ENCODE measurements at places on chromosomes 16 and 17.

DNA sequence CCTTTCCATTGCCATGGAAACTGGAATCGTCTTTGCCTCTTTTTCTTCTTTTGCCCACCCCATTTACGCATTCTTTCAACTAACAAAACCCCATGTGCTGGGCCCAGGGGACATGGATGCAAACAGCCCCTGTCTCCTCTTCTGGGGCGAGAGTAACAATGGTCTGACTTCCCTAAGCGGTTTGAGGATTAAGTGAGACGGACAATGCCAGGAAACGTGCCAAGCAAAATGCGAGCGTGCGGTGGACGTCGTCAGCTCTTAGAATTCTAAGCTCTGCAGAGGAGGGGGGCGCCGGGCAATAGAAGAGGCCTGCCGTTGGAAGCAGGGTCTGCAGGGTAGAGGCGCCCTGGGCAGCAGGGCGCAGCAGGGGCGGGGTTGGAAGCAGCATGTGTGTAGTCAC, 42.4 kb upstream of the JPH3 start:
- DNase-seq, result no peak

- no peak for DNase-seq
Measured at GRCh38 chr17:81167638-81168037, 1.6 kb upstream of the AATK start.

DNA sequence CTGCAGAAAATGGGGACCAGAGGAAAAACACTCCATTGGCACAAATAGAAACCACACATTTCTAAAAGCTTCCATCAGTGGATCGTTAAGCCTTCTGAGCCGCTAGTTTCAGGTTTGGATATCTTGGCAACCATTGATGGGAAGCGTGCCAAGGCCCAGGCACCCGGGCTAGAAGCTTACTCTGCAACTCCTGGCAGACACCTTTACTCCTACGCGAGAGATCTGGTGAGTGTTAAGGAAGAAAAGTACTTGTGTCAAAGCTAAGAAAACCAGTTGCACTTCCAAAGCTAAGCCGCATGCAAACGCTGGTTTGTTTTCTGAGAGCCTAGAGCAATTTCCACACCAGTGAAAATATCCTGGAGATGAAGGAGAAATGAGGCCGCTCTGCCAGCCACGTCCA, 472.4 kb downstream of the PMP22 start:
- no peak for DNase-seq

DNA sequence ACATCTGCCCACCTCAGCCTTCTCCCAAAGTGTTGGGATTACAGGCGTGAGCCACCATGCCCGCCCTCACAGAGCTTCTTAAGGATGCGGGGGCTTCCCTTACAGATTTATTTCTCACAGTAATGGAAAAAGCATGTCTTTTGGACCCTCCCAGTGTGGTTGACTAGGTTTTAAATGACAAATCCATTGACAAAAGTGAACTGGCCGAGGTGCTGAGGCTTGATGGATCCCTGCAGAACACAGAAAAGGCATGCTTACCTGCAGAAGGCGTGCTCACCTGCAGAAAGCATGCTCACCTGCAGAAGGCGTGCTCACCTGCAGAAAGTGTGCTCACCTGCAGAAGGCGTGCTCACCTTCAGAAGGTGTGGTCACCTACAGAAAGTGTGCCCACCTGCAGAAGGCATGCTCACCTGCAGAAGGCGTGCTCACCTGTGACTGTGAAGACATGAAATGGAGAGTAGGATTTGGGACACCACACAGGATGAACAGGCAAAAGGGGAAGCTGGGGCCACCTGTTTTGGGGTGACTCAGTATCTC, 15.1 kb upstream of the BBS2 start:
- DNase-seq, result no peak

DNA sequence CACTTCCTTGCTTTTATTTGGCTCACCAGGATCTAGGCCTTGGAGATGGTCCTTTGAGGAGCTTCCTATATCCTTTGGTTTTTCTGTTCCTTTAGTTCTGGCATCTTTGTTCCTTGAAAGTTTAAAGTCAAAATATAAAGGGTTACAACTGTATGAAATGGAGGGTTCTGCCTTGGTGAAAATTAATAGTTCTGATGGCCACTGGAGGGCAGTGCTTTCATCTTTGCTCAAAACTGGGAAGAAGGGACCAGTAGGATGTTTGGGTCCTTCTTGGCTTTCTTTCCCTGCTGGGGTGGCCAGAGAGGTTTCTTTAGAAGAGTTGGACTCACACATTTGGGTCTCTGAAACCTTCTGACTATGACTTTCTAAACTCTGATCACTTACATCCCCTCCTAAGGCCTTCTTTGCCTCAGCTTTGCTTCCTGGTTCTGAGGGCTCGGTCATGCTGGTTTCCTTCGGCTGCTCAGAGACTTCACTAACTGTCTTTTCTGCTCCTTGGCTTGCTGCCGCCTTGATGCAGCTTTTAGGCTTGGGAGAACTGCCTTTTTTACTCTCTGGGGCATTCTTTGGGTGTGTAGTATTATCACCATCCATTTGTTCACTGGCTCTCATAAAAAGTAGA, 10.9 kb upstream of the ITGA2B start:
- DNase-seq, result no peak

- DNase-seq, result no peak
Measured at GRCh38 chr16:10090816-10091215, 91.4 kb downstream of the GRIN2A start.

DNA sequence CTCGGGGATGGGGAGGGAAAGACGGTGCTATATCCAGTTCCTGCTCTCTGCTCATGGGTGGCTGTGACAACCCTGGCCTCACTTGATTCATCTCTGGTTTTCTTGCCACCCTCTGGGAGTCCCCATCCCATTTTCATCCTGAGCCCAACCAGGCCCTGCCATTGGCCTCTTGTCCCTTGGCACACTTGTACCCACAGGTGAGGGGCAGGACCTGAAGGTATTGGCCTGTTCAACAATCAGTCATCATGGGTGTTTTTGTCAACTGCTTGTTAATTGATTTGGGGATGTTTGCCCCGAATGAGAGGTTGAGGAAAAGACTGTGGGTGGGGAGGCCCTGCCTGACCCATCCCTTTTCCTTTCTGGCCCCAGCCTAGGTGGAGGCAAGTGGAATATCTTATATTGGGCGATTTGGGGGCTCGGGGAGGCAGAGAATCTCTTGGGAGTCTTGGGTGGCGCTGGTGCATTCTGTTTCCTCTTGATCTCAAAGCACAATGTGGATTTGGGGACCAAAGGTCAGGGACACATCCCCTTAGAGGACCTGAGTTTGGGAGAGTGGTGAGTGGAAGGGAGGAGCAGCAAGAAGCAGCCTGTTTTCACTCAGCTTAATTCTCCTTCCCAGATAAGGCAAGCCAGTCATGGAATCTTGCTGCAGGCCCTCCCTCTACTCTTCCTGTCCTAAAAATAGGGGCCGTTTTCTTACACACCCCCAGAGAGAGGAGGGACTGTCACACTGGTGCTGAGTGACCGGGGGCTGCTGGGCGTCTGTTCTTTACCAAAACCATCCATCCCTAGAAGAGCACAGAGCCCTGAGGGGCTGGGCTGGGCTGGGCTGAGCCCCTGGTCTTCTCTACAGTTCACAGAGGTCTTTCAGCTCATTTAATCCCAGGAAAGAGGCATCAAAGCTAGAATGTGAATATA, 4.8 kb upstream of the LASP1NB start:
- no peak for DNase-seq

DNA sequence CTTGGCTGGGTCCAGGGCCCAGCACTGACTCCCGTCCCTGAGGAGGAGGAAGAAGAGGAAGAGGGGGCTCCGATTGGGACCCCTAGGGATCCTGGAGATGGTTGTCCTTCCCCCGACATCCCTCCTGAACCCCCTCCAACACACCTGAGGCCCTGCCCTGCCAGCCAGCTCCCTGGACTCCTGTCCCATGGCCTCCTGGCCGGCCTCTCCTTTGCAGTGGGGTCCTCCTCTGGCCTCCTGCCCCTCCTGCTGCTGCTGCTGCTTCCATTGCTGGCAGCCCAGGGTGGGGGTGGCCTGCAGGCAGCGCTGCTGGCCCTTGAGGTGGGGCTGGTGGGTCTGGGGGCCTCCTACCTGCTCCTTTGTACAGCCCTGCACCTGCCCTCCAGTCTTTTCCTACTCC, 8.5 kb downstream of the HIRIP3 start:
- DNase-seq, result no peak

DNA sequence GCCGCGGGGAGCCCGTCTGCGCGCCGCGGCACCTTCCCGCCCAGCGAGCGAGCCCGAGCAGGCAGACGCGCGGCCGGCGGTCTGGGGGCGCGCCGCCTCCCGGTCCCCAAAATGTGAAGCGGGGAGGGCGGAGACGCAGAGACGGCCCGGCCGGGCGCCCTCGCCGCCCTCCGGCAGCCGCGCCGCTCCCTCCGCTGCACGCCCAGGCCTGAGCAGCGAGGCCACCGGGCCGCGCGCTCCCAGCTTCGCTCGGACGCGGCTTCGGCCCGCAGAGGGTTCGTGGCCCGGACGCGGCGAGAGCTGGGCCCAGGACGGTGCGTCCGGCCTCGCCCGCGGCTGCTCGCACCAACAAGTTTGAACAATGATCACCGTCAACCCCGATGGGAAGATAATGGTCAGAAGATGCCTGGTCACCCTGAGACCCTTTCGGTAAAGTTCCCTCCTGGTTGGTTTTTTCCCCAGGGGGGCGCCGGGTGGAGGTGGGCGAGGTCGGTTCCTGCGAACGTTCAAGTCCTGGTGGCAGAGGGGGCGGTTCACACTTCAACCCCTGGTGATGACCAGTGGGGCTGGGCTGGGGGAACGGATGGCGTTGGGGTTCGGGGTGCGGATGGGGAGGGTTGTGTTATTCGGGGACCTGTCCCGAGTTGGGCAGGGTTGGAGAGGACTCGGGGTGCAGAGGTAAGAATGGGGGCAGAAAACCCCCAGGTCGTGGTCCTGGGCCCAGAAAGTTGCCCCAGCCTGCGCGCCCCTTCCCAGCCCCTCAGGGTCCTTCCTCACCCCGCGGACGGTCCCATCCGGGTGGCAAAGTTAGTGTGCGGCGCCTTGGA, 678 bp downstream of the MGAT5B start:
- DNase-seq, result no peak

- no peak for DNase-seq
Measured at GRCh38 chr16:75294773-75295459, 43.5 kb upstream of the BCAR1 start.

- DNase-seq, result no peak
Measured at GRCh38 chr17:40378966-40379365, 14.4 kb upstream of the GJD3 start.

GRCh38 chr16:4033951-4034350, 82.3 kb downstream of the ADCY9 start:
- DNase-seq, result no peak

DNA sequence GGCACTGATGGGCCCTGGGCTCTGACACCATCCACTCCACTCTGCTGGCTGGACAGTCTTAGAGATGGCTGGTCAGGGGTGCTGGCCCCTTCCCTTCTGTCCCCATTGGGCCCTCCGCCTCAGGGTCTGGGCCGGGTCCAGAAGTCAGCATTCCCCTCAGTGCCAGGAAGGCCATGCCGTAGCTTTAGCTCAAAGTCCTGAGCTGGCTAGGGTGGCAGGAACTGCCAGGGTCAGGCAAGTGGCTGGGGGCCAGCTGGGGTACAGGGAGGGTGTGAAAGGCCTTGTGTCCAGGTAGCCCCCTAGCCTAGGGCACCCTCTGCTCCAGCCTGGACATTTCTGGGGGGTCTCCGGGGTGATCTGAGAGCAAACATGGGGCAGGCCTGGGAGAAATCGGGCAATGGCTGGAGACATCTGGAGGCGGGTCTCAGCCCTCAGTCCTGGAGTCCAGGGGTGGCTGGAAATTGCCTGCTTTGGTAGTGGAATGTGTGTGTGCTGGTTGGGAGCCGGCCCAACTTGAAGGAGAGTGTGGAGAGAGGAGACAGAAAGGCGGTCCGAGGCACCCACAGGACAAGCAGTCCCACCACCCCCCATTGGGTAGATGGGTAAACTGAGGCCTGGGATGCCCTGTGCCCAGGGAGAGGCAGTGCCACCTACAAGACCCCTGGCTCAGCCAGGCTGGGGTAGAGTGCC, 32.5 kb downstream of the TPSG1 start:
- no peak for DNase-seq

GRCh38 chr16:31099860-31100638, 5.5 kb upstream of the VKORC1 start:
- no peak for DNase-seq

GRCh38 chr17:50272246-50272645, 2.0 kb upstream of the TMEM92 start:
- no peak for DNase-seq

DNA sequence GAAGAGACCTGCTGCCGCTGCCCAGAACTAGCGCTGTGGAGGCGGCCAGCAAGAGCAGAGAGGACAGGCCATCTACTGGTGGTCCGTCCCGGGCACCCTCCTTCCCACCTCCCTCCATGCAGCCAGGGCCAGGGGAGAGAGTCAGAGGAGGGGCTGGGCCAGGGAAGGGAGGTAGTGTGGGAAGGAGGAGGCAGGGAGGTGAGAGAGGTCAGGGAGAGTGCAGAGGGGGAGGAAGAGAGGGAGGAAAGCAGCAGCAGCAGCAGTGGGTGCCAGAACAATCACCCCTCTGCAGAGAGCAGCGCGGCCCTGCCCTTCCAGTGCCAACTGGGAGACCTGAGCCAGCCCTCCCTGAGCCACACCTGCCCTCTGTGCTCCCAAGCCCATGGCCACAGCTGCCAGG, 6.6 kb downstream of the C16orf95 start:
- no peak for DNase-seq

- DNase-seq, result no peak
Measured at GRCh38 chr16:23252310-23252709, 49.8 kb upstream of the SCNN1B start.

DNA sequence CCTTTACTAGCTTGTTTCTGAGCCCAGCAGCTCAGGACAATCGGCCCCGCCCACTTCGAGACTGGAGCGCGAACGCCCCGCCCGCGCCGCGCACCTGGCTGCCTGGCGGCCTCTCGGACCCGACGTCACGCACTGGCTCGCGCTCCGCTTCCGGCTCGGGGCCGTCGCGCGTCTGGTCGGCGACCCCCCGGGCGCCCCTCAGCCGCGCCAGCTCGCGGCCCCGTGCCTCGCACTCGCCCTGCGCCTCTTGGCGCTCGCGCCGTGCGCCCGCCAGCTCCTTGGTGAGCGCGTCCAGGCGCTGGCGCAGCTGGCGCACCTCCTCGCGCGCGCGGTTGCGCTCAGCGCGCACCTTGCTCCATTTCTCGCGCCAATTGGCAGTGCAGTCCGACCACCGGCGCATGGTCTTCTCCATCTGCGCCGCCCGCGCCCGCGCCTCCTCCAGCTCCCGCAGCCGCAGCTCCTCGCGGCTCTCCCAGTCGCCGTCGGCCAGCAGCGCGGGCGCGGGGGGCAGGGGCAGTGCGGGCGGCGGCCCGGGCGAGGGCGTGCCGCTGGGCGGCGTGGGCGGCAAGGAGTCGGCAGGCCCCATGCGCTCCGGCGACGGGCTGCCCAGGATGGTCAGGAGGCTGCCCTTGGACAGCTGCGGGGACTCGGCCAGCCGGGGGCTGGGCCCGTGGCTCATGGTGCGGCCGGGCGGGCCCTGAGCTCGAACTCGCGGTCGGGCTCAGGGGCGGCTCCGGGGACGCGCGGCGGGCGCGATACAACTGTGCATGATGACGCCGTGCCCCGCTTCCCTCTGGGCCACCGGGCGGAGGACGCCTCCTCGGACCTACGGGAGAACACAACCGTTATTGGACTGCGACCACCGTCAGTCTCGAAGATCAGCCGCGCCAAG, 7.6 kb downstream of the CCDC102A start:
- peak; percentile 47 for DNase-seq
